Heart left ventricle (tissue), 16 donors: ENCODE measurements at places on chromosomes 4 and X. TPM values are rescaled to one million over a fixed set of nuclear protein-coding genes. Genes with fewer than 3 reads are reported as not detected.

The KIT gene
- 0.75 TPM for polyA plus RNA-seq

The CT47A7 gene
- not detected for polyA plus RNA-seq

The ANAPC10 gene
- 20.7 TPM for polyA plus RNA-seq

- no peak for DNase-seq
These were observed 204.1 kb downstream of the PTTG2 start for GRCh38 chr4:38164346-38164745.

The PPP1R2C gene
- polyA plus RNA-seq, result not detected

GRCh38 chrX:44961817-44962607 is 89.0 kb downstream of the KDM6A start:
- no peak for DNase-seq

DNA sequence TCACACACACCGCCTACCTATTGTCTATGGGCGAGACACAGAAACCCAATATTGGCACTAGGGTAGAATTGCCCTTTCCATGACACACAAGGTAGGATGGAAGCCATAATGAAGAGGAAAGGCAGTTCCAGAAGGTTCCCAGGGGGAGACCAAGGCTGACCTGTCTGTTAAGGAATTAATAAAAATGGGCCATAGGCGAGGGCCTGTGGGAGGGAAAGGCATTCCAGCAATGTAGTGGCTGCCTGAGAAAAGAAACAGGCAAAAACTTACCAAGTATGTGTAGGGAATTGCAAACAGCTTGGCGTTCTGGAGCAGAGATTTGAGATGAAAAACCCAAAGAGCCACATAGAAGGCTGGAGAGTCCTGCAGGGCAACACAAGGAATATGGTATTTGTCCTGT is 19.1 kb downstream of the MAGED2 start:
- no peak for DNase-seq

- DNase-seq, result no peak
These were observed 297.4 kb downstream of the ANKRD50 start for GRCh38 chr4:124415146-124415545.

DNA sequence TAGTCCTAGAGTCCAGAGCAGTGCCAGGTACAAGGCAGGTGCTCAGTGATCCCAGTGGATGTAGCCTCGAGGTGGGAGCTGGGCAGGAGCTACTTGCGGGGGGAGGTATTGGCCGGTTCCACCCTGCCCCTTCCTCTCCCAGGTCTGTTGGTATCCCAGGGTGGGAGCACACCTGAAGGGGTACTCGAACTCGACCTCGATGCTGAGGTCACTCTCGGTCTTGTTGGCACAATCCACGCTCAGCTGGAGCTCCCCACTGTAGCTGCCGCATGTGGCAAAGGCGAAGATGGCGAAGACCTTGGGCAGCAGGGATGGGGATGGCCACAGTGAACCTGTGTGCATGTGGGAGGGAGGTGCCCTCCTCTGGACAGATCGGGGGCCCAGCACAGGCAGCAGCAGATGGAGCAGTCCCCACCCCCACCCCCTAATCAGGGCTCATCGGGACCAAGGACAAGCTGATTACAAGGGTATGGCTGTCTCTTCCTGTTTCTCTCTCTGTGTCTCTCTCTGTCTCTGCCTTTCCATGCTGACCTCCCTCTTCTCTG is 2.4 kb downstream of the SYP start:
- DNase-seq, result no peak

DNA sequence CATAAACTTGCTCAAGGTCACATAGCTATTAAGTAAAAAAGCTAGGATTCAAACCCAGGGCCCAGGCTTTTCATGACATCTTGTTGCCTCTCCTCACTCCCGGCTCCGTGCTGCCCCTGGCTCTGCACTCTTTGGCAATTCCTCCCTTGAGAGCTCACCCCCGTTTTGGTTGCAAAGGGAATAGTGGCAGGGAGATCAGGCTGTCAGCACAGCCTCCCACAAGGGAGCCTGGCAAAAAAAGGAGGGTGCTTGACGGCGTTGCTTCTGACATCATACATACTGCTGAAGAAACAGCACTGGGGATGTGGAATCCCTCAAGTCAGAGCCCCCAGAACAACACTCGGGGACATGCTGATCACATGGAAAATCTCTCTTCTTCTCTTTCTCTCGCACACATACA is 20.5 kb downstream of the IQSEC2 start:
- DNase-seq, result no peak

GRCh38 chr4:101806914-101807313 is 16.4 kb downstream of the BANK1 start:
- no peak for DNase-seq

DNA sequence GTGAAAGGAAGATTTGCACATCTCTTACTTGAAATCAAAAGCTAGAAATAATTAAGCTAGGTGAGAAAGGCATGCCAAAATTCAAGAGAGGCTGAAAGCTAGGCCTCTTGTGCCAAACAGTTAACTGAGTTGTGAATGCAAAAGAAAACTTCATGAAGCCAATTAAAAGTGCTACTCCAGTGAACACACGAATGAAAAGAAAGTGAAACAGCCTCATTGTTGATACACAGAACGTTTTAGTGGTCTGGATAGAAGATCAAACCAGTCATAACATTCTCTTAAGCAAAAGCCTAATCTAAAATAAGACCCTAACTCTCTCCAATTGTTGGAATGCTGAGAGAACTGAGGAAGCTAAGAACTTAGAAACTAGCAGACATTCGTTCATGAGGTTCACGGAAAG is 122.3 kb downstream of the UNC5C start:
- DNase-seq, result no peak

The RS1 gene
- not detected for polyA plus RNA-seq

DNA sequence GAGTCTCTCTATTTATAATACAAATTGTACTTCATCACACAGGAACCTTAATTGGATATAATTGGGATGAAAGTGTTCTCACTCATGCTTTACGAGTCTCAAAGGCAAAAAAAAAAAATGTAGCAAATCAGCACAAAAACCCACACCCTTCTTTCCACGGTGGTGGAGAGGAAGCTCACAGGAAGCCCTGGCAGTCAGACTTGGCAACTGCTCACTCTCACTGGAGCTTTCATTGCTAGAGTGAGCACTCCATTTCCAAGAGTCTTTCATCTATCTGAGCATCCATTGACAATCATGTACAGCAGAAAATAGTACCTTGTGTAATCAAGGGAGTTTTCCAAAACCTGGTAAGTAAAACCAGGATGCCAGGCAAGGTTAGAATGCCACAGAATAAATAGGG is 2159.4 kb upstream of the AGA start:
- DNase-seq, result no peak

The GAGE1 gene
- not detected for polyA plus RNA-seq

The DDX53 gene
- polyA plus RNA-seq, result not detected

The EMCN gene
- 14.9 TPM for polyA plus RNA-seq

- DNase-seq, result no peak
These were observed 646 bp upstream of the FAM3A start for GRCh38 chrX:154516656-154517100.

The TECRL gene
- 353 TPM for polyA plus RNA-seq

DNA sequence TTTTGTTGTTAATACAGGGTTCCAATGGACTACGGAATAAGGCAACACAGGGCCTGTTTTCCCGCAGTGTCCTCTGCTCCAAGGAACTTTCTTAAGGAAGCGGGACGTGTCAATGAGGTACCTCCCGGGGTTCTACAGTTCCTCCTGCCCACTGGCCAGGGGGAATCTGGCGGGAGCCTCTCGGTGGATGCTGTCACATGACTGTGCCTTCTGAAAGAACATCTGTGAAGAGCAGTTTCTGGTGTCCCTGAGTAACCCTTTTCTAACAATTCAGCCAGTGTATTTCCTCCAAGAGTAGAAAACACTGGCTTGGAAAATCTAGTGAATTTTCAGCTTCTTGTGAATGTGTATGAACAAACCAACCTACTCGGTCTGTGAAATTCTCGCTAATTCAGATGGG is 32.7 kb downstream of the MFAP3L start:
- DNase-seq, result no peak

The PSAPL1 gene
- not detected for polyA plus RNA-seq

DNA sequence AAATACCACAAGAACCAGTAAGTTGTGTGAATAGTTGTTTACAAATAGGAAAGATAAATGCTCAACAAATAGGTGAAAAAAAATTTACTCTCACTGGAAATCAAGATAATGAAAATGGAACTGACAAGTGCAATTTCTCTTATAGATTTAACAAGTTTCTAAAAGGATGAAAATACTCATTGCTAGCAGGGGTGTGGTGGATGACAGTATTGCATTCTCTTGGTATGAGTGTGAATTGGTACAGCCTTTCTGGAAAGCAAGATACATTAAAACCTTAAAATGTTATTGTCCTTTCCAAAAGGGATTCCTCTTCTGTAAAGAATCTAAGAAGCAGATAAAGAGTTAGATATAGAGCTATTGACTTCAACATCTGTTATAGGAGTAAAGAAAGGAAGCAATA is 240.0 kb upstream of the RPS6KA3 start:
- no peak for DNase-seq

The TCEAL2 gene
- polyA plus RNA-seq, result not detected

GRCh38 chr4:47839259-47839658 is 1.4 kb upstream of the CORIN start:
- DNase-seq, result no peak

GRCh38 chr4:173345648-173346047 is 11.5 kb upstream of the HMGB2 start:
- DNase-seq, result no peak

DNA sequence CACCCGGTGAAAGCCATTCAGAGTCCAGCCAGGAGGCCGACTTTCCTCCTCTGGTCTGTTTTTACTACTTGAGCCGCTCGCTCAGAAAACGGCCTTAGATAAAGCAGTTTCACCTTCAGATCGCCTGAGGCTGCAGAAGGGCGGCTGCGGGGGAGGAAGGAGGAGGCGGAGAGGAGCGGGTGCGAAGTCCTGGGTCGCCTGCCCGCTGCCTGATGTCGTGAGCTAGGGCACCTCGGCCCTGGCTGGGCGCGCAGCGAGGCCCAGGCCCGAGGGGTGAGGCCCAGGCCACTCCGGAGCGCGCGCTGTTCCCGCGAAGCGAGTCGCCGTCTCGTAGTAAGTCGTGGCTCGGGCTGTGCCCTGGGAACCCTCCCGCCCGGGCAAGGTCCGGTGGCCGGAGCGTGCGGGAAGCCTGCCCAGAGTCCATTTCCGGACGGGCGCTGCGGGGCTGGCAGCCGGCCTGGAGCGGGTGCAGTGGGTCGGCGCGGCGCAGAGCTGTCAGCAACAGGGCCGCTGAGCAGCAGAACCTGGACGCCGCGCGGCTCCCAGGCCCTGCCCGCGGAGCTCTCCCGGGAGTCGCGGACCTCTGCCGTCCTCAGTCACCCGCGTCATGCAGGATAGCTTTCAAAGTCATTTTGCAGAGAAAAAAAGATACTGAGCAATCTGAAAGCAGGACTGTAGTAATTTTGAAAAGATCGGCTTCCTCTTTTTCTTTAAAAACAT is 18.6 kb downstream of the TRIM2 start:
- DNase-seq, result peak; percentile 55

GRCh38 chrX:12973561-12974304 is 1.2 kb upstream of the TMSB4X start:
- peak; percentile 36 for DNase-seq

- DNase-seq, result no peak
These were observed 172.3 kb downstream of the SHROOM3 start for GRCh38 chr4:76607266-76607799.

GRCh38 chrX:19909761-19910160 is 22.4 kb upstream of the SH3KBP1 start:
- DNase-seq, result no peak

GRCh38 chr4:20126906-20127305 is 124.8 kb upstream of the SLIT2 start:
- DNase-seq, result no peak

- DNase-seq, result no peak
These were observed 64.0 kb upstream of the FGF13 start for GRCh38 chrX:138775517-138775916.

The SSX2B gene
- polyA plus RNA-seq, result not detected

The FGF5 gene
- polyA plus RNA-seq, result 0.27 TPM

DNA sequence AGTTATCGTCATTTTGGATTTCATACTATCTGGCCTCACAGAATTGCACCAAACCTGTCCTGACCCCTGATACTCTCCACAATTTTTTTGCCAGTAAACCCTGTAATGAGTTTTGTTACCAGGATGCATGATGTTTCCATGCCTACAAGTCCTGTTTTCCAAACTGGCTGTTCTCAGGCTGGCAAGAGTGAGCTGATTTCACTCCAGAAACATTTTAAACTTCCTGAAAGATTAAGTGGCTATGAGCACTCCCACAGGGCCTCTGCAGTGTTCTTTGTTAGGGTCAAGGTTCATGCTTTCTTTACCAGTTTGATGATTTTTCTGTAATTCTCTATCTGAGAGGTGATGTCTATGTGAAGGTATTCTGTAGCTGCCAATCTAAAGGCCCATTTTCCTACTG is 31.7 kb upstream of the PDLIM3 start:
- DNase-seq, result peak; percentile 52

GRCh38 chr4:105460306-105460705 is 13.6 kb downstream of the PPA2 start:
- no peak for DNase-seq

The ANAPC4 gene
- polyA plus RNA-seq, result 10.6 TPM

GRCh38 chr4:38867478-38868058 is at the start of gene FAM114A1:
TSS of gene FAM114A1 (plus strand) at chr4:38867806. CDS start at chr4:38878079, 10,273 bp downstream.
- DNase-seq, result peak; percentile 91

DNA sequence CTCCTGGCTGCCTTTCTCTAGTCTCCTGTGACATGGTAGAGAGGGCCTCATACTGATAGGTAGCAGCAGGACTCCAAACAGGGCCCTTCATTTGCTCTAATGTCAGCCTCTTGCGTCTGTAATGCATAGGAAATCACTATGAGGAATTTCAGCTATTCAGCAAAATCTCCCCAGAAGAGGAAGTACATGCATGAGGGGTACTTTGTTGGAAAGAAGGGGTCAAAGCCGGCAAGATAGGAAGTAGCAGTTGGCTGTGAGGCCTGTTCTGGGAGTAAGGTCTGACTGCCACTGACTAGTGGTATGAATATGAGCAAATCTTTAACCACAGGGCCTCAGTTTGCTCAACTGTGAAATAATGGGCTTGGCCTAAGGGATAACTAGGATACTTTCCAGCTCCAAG is 283.2 kb downstream of the ARHGAP10 start:
- DNase-seq, result no peak

GRCh38 chr4:1053080-1053661 is 41.7 kb downstream of the FGFRL1 start:
- no peak for DNase-seq

DNA sequence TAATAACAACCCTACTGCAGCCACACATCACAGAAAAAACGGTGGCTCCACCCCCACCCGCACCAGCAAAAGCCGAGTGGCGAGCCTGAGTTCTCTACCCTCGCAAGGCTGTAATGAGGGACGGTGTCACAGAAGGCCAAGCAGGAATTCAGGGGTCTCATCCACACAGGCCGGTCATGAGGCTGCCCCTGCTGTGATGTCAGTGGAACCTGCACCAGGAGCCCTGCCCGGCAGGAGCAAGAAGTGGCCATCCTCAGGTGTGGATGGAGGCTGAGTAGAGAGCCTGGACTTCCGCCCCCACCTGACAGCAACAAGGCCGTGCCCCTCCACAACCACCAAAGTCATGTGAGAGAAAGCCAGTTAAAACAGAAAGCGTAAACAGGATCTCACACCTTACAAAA is 20.6 kb downstream of the LYAR start:
- DNase-seq, result no peak

The ADH1C gene
- 2.8 TPM for polyA plus RNA-seq

The GAB3 gene
- polyA plus RNA-seq, result 12.3 TPM

The ITGB1BP2 gene
- 91.7 TPM for polyA plus RNA-seq

The GRIA2 gene
- not detected for polyA plus RNA-seq

GRCh38 chr4:106186201-106186600 is 129.8 kb downstream of the TBCK start:
- DNase-seq, result no peak
